ENCODE measurements at places on chromosomes 7 and 10. TPM values are rescaled to one million over a fixed set of nuclear protein-coding genes. Genes with fewer than 3 reads are reported as not detected.

GRCh38 chr10:88958721-88959120, 6.1 kb upstream of the ACTA2 start:
- no peaks in the 10 kb centered on the region for H3K27me3 ChIP-seq
- DNase-seq, result no peak
- peaks cover 2% of the 10 kb centered on the region for H3K36me3 ChIP-seq
- H3K4me1 ChIP-seq, result peaks cover 29% of the 10 kb centered on the region
- H3K27ac ChIP-seq, result no peak overlapping the region

DNA sequence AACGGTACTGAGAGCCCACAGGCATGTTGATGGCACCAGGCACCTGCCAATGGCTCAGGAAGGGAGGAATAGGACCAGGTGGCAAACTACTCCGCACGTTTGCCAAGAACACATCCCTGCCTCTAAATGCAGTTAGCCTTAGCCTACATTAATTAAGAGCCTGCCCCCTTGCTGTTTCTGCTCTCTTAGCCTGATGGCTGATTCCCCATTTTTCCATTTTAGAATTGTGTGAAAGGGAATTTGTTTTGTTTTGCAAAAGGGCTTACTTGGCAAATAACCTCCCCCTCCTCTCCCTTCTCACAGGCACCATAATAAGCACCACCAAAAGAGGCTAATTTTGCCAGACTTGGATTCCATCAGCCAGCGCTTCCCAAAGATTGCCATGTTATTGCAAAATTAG, 1203.2 kb downstream of the SORCS3 start:
- no peak for DNase-seq
- H3K36me3 ChIP-seq, result no peaks in the 10 kb centered on the region
- no peaks in the 10 kb centered on the region for H3K27me3 ChIP-seq

The PLXDC2 gene
- not detected for total RNA-seq

GRCh38 chr10:32367793-32368453, 21.0 kb upstream of the EPC1 start:
- no peaks in the 10 kb centered on the region for H3K27me3 ChIP-seq
- H3K4me1 ChIP-seq, result peaks cover 64% of the 10 kb centered on the region
- DNase-seq, result peak; percentile 83

GRCh38 chr7:42735081-42735480, 176.8 kb downstream of the C7orf25 start:
- no peak overlapping the region for H3K27ac ChIP-seq
- H3K27me3 ChIP-seq, result no peaks in the 10 kb centered on the region
- no peaks in the 10 kb centered on the region for H3K4me1 ChIP-seq
- no peak overlapping the region for H3K4me3 ChIP-seq
- no peak for DNase-seq
- H3K36me3 ChIP-seq, result no peaks in the 10 kb centered on the region

DNA sequence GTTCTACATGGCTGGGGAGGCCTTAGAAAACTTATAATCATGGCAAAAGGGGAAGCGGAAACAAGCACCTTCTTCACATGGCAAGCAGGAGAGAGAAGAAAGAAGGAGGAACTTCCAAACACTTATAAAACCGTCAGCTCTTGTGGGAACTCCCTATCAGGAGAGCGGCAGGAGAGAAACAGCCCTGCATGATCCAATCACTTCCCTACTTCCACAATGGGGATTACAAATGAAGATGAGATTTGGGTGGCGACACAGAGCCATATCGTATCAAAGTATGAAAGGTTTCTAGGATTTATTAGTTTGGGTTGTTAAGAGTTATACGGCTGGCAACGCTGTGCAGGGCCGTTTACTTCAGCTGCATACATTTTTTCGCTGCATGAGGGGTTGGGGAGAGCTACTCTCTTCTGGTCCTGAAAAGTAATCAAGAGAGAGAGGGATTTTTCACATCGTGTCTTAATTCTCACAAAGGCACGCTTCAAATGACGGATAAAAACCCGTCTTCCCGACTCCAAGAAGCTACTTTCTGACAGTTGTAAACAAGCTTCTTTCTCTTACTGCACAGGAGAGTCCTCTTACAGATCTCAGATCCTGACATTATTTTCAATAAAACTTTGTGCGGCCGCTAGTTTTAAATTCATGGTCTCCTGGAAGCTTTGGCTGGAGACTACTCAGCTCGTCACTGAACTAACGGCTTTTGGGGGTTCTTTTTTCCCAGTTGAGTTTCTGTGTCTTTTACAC, 751 bp upstream of the GTPBP10 start:
- peaks cover 15% of the 10 kb centered on the region for H3K36me3 ChIP-seq
- peaks cover 37% of the 10 kb centered on the region for H3K4me1 ChIP-seq
- H3K4me3 ChIP-seq, result peak overlapping the region; percentile 94
- no peak for DNase-seq
- H3K27ac ChIP-seq, result peak overlapping the region; percentile 93

GRCh38 chr7:64602518-64602917, 39.6 kb upstream of the ZNF680 start:
- H3K36me3 ChIP-seq, result no peaks in the 10 kb centered on the region
- H3K27ac ChIP-seq, result no peak overlapping the region
- no peaks in the 10 kb centered on the region for H3K4me1 ChIP-seq

DNA sequence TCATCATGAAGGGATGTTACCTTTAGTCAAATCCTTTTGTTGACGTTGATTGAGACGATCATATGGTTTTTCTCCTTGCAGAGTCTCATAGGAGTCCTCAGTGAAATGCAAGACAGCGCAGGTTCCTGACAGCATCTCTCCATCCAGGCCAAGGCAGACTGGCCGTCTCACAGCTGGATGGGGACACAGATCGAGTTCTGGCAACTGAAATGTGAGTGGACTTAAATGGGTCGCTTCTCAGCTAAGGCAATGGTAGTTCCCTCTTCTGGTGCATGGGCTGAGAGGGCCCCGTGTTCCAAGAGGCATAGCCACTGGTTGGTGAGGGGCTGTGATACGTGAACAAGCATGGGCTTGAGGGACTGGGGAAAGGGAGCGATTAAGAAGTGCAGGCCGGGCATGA, 99.3 kb upstream of the CPXM2 start:
- H3K36me3 ChIP-seq, result no peaks in the 10 kb centered on the region
- no peak overlapping the region for H3K4me3 ChIP-seq
- no peak overlapping the region for H3K27ac ChIP-seq
- DNase-seq, result no peak

The WEE2 gene
- total RNA-seq, result not detected

The ECD gene
- total RNA-seq, result 37.5 TPM

- no peaks in the 10 kb centered on the region for H3K27me3 ChIP-seq
- peak overlapping the region; percentile 14 for H3K27ac ChIP-seq
- DNase-seq, result no peak
- H3K4me3 ChIP-seq, result no peak overlapping the region
- peaks cover 32% of the 10 kb centered on the region for H3K36me3 ChIP-seq
- H3K4me1 ChIP-seq, result peaks cover 48% of the 10 kb centered on the region
These were observed 7.1 kb downstream of the CCM2 start for GRCh38 chr7:45007106-45007505.

DNA sequence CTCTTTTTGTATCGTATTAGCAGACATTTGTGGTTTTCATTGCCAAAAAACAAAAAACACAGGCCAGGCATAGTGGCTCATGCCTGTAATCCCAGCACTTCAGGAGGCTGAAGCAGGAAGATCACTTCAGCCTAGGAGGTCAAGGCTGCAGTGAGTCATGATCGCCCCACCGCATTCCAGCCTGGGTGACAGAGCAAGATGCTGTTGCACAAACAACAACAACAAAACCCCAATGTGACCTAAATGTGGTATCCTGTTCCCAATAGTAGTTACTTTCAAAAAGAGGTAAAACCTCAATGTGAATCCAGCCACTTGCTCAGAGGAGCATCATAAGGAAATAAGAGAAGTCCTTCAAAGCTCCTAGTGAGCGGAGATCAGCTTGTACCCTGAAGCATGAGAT, 45.8 kb upstream of the SKAP2 start:
- H3K27ac ChIP-seq, result no peak overlapping the region
- H3K27me3 ChIP-seq, result no peaks in the 10 kb centered on the region
- no peak for DNase-seq

- no peaks in the 10 kb centered on the region for H3K36me3 ChIP-seq
- DNase-seq, result no peak
- no peaks in the 10 kb centered on the region for H3K27me3 ChIP-seq
- H3K4me1 ChIP-seq, result peaks cover 38% of the 10 kb centered on the region
- peak overlapping the region; percentile 84 for H3K4me3 ChIP-seq
- H3K27ac ChIP-seq, result peak overlapping the region; percentile 74
These were observed 281 bp upstream of the EXOC6 start for GRCh38 chr10:92848037-92848440.

The WAC gene
- 93.1 TPM for total RNA-seq

- H3K36me3 ChIP-seq, result no peaks in the 10 kb centered on the region
- no peak within 1 kb of the TSS for H3K4me3 ChIP-seq
- H3K27ac ChIP-seq, result no peak within 1 kb of the TSS
- DNase-seq, result peak; percentile 41
- peaks cover 52% of the 10 kb centered on the region for H3K27me3 ChIP-seq
These were observed at the start of gene VWA2 for GRCh38 chr10:114239117-114239993. VWA2 (plus strand) TSS chr10:114239254; CDS start chr10:114248714, 9,460 bp downstream.

DNA sequence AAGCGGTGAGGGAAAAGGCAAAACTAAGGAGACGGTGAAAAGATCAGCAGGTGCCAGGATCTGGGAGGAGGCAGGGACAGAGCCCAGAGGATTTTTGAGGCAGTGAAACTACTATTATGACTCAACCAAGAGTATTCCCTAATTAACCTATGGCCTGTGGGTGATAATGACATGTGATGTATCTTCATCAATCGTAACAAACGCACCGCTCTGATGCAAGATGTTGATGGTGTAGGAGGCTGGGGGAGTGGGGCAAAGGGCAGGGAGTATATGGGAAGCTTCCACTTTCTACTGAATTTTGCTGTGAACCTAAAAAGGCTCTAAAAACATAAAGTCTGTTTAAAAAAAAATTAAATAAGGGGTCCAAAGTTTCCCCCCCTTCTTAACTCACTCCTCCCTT, 25.5 kb upstream of the EZH2 start:
- no peak overlapping the region for H3K27ac ChIP-seq
- H3K4me3 ChIP-seq, result no peak overlapping the region
- H3K36me3 ChIP-seq, result no peaks in the 10 kb centered on the region
- H3K27me3 ChIP-seq, result no peaks in the 10 kb centered on the region
- H3K4me1 ChIP-seq, result peaks cover 48% of the 10 kb centered on the region

The KCNH2 gene
- total RNA-seq, result 0.45 TPM

GRCh38 chr10:113345826-113346624, 206.8 kb upstream of the HABP2 start:
- H3K27me3 ChIP-seq, result peaks cover 5% of the 10 kb centered on the region
- H3K4me3 ChIP-seq, result no peak overlapping the region
- DNase-seq, result no peak
- H3K4me1 ChIP-seq, result no peaks in the 10 kb centered on the region

GRCh38 chr7:40329601-40330153, 194.9 kb downstream of the SUGCT start:
- no peak for DNase-seq
- no peak overlapping the region for H3K27ac ChIP-seq
- H3K4me1 ChIP-seq, result no peaks in the 10 kb centered on the region
- no peaks in the 10 kb centered on the region for H3K36me3 ChIP-seq

GRCh38 chr10:58393317-58393716, 8.1 kb downstream of the TFAM start:
- H3K36me3 ChIP-seq, result peaks cover 51% of the 10 kb centered on the region
- no peak overlapping the region for H3K27ac ChIP-seq
- no peaks in the 10 kb centered on the region for H3K27me3 ChIP-seq
- H3K4me1 ChIP-seq, result peaks cover 28% of the 10 kb centered on the region
- no peak for DNase-seq

The APBB1IP gene
- 52.1 TPM for total RNA-seq

The DMBT1 gene
- not detected for total RNA-seq

The GJD4 gene
- not detected for total RNA-seq

The UFSP1 gene
- 2.0 TPM for total RNA-seq

GRCh38 chr7:50733552-50733951, 49.1 kb downstream of the GRB10 start:
- peaks cover 3% of the 10 kb centered on the region for H3K4me1 ChIP-seq
- H3K36me3 ChIP-seq, result no peaks in the 10 kb centered on the region
- no peak for DNase-seq
- no peak overlapping the region for H3K27ac ChIP-seq

GRCh38 chr7:128003167-128003566, 28.1 kb downstream of the LRRC4 start:
- peak overlapping the region; percentile 30 for H3K27ac ChIP-seq
- peaks cover 25% of the 10 kb centered on the region for H3K4me1 ChIP-seq
- DNase-seq, result no peak
- no peaks in the 10 kb centered on the region for H3K27me3 ChIP-seq

GRCh38 chr10:102935505-102935904, 17.4 kb downstream of the CNNM2 start:
- DNase-seq, result peak; percentile 14
- H3K27ac ChIP-seq, result peak overlapping the region; percentile 88
- no peak overlapping the region for H3K4me3 ChIP-seq
- H3K27me3 ChIP-seq, result no peaks in the 10 kb centered on the region
- peaks cover 19% of the 10 kb centered on the region for H3K4me1 ChIP-seq

The LIPJ gene
- not detected for total RNA-seq

DNA sequence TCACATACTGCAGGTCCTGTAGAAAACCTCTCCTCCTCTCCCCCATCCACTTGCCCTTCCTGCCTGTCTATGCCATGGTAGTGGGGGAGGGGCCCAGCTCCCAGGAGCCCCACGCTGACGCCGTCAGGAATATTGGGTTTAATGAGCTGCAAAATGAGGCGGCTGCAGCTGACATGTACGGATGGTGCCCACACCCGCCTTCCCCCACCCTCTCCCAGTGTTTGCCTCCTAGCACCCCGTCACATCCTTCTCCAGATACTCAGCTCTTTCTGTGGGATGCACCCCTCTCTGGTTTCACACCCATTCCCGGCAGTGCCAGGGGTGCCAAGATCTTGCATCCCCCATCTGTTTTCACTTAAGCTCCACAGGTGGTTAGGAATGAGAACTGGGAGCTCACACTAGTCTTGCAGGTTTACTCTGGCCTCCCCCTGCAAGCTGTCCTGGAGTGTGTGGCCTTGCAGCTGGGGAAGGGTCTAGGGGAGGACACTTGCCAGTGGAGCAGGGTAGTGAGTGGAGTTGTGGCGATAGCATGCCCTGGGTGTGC, 26.1 kb downstream of the GBX1 start:
- no peaks in the 10 kb centered on the region for H3K4me1 ChIP-seq
- DNase-seq, result no peak
- no peak overlapping the region for H3K4me3 ChIP-seq
- peaks cover 11% of the 10 kb centered on the region for H3K36me3 ChIP-seq
- H3K27ac ChIP-seq, result no peak overlapping the region

DNA sequence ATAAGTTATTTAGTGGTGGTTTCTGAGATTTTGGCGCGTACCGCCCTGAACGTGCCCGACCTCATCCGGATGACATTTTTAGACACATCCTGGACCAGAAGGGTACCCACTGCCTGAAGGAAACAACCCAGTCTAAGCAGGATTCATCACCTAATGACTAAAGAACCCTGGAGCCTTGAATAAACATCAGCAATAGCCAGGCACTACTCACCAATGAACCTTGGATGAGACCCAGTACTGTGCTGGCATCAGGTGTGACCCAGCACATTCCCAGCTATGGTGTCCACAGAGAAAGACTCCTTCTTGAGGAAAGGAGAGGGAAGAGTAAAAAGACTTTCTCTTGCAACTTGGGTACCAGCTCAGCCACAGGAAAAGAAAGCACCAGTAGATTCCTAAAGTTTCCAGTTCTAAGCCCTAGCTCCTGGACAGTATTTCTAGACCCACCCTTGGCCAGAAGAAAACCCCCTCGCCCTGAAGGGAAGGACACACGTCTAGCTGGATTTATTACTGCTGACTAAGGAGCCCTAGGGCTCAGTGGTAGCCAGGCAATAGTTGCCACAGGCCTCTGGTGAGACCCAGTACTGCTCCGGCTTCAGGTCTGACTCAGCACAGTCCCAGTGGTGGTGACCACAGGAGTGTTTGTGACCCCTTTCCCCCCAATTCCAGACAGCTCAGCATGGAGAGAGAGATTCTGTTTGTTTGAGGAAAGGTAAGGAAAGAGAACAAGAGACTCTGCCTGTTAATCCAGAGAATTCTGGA, 32.5 kb downstream of the ZNF277 start:
- H3K4me3 ChIP-seq, result no peak overlapping the region
- DNase-seq, result no peak
- peaks cover 16% of the 10 kb centered on the region for H3K36me3 ChIP-seq

The GRIFIN gene
- not detected for total RNA-seq

Data from activated CD4-positive, alpha-beta memory T cell treated with anti-CD3 and anti-CD28 coated beads for 36 hours (primary cell).